ENCODE measurements at places on chromosomes 2 and 18.

DNA sequence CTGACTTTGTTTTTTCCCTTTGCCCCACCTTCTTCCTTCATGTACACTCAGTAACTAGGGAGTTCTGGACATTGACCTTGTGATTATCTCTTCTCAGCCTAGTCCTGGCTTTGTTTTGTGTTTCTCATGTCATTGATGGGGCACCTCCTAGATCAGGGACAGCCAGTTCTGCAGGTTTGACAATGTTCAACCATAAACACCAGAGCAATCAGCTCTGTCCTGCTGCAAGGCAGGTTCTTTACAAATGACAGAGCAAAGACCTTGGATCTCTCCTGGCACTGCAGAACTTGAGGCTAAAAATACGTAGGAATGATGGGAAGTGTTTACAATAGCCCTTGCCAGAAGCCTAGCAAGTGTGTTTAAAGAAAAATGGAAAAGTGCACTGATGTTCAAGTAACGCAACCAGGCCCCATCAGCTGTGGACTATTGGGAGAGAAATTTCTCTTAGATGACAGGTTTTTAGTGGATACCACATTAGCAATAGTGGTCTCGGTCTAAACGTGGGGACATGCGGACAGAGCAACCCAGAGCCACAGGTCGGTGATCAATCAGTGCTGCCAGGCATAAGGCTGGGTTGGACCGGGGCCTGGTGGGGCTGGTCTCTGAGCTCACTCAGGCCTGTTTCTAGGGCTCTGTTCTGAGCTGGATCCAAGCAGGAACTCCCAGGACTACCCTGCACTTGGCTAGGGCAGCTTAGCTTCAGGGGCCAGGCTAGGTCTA, 76.8 kb downstream of the SOWAHC start:
- no peak for DNase-seq

DNA sequence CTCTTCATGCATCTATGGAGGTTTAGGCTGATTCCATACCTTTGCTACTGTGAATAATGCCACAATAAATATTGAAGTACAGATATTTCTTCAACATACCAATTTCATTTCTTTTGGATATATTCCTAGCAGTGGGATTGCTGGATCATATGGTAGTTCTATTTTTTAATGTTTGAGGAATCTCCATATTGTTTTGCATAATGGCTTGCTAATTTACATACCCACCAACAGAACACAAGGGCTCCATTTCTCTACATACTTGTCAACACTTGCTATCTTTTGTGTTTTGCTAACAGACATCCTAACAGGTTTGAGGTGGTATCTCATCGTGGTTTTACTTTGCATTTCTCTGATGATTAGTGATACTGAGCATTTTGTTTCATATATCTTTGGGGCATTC, 253.2 kb downstream of the ZNF804A start:
- DNase-seq: no peak

GRCh38 chr2:137930146-137930545, 34.1 kb upstream of the HNMT start:
- no peak for DNase-seq

DNA sequence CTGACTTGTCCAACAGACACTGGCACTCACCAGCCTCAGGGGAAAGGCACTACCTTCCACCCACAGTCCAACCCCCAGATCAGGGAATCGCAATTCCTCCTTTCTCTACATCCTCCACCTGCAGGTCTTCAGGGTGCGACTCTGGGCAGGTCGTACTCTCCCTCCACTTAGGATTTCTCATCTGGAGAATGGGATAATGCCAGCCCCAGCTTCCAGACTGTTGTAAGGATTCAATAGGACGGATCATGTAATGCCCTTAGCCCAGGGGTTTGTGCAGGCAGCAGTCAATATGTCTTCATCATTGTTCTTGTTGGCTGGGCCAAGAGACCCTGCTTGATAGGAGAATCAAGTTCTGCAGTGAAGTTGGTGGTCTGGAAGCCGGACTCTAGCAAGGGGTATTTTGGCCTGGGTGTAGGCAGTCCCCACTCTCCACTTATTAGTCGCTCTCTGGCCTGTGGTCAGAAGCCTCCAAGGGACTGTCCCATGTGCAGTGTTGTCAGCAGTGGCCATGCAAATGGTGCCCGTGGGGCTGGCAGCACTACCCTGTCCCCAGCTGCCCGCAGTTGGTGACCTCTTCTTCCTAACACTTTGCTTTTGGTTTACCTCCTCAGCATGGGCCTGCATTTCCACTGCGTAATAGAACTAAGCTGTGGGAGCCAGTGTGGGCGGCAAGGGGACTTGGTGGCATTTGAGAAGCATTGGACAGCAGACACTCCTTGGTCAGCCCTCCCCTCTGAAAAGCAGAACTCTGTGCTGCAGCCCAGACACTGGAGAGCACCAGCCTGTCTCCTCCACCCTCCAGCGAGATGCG, 172.4 kb upstream of the HS6ST1 start:
- DNase-seq: no peak

- DNase-seq: no peak
These were observed 1142.2 kb downstream of the LRP1B start for GRCh38 chr2:140988597-140988996.

DNA sequence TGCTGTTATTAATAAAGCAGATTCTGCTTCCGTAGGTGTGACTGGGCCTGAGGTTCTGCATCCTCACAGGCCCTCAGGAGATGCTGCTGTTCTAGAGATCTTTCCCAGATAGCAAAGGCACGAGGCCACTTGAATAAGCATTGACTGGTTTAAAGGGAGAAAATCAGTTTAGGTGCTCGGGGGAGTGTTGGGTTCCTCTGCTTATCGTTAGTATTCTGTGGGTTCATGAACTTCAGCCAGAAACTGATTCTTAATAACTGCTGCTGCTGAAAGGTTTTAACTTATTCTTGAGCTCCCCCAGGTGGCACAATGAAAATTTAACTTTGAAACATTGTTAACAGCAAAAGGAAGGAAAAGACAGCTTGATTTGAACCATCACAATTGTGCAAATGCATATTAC, 56.9 kb downstream of the ITGA6 start:
- peak; percentile 34 for DNase-seq

DNA sequence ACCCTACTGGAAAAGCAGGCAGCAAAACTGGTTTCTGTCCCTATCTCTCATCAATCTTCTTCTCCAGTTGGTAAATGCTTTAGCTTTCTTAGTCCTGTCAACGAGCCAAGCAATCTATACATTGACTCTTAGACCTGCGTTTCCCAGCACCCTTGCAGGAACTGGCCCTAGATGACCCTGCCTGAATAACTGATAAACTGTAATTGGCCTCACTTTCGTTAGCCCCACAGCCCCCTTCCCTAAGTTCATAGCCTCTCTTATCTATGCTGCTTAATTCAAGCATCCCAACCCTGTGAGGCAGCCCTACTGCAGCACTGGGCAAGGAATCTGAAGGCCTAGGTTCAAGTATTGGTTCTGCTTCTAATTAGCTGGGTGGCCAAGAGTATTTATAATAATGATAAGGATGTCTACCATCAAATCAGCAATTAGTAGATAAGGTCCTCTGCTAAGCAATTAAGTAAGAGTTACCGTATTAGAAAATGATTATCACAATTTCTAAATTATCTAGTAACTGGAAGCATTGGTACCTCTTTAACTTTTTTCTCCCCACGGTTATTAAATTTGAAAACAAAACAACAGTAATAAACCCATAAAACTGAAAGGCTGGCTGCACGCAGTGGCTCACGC, 86.4 kb upstream of the RMDN2 start:
- no peak for DNase-seq

DNA sequence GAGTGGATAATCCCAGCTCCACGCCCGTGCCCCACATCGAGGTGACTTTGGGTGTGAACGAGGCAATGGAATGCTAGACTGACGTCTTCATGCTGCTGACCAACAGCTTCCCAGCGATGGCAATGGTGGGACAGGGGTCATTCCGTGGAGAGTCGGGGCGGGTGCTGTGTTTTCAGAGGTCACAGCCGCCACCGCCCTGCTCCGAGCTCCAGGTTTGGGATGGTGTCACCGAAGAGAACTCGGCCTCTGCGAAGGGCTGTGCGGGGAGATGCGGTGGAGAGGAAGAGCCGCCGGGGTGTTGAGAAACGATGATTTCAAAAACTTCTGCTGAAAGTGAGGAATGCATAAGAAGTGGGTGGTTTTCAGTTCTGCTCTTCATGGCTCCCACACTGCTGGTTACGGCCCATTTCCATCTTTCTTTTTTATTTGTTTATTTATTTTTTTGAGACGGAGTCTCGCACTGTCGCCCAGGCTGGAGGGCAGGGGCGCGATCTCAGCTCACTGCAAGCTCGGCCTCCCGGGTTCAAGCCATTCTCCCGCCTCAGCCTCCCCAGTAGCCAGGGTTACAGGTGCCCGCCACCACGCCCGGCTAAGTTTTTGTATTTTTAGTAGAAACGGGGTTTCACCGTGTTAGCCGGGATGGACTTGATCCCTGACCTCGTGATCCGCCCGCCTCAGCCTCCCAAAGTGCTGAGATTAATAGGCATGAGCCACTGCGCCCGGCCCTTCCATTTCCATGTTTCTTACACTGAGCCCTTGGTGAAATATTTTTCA, 142.6 kb downstream of the RTP5 start:
- DNase-seq: no peak

DNA sequence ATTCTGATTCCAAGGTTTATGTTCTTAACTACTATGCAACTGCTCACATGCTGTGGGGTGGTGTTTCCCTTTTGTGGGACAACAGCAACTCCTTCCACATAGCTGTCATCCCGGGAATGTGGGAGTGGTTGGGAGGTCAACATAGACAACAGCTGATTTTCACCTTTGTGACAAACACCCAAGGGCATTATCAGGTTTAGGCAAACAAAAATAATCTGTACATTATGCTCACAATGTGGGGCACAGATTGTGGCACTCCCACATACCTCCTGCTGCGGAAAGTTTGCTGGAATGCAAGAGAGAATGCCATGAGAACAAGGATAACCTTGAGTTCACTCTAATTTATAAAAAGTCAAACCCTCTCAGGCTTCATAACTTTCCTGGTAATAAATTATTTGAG, 582.6 kb downstream of the CNTNAP5 start:
- DNase-seq: no peak

DNA sequence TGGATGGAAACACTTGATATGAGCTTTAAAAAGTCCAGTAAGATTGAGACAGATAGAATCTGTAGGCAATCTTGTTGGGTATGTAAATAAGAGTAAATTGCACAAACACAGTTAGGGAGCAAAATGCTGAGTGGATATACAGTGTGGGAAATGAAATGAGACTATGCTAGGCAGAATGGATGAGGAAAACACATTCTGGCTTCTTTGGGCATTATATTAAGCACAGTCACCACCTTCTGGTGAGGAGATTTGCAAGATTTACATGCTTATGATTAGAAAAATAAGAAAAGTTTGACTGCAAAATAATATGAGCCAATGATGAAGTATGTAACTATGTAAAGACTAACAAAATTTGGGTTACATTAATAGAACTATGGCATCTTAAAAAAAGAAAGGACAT, 2165.0 kb upstream of the CELF4 start:
- DNase-seq: no peak

DNA sequence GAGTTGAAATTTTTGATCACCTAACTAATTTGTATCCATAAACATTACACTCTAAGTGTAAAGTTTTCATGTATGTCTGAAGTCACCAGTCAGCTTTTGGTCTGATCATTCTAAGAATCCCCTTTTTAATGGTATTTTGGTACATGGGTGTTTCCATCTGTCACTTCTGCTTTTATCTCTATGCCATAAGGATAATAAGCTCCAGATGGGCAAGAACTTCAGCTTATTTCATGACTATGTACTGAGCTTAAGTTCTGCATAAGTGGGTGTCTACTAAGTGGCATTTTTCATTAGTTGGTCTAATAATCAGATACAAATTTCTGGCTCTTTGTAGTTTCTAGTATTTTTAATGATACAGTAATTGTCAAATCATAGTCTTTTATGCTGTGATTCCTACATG, 20.4 kb downstream of the UBXN4 start:
- DNase-seq: no peak

DNA sequence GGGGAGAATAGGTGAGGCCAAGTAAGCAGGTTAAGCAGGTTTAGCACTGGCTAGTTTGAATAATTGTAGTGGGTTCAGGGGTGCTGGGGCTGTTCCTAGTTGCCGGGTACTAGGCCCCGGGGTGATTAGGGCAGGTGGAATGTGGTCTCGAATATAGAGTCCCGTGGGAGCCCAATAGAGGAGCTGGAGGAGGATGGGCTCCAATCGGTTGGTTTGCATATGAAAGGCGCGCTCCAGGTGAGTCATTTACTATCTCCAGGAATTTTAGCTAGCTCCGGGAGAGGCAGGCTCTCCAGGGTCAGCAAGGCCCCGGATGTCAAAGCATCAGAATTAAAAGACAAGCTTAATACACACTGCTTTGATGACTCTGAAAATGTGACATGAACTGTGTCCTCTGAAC, 304.0 kb downstream of the ZNF521 start:
- DNase-seq: no peak

DNA sequence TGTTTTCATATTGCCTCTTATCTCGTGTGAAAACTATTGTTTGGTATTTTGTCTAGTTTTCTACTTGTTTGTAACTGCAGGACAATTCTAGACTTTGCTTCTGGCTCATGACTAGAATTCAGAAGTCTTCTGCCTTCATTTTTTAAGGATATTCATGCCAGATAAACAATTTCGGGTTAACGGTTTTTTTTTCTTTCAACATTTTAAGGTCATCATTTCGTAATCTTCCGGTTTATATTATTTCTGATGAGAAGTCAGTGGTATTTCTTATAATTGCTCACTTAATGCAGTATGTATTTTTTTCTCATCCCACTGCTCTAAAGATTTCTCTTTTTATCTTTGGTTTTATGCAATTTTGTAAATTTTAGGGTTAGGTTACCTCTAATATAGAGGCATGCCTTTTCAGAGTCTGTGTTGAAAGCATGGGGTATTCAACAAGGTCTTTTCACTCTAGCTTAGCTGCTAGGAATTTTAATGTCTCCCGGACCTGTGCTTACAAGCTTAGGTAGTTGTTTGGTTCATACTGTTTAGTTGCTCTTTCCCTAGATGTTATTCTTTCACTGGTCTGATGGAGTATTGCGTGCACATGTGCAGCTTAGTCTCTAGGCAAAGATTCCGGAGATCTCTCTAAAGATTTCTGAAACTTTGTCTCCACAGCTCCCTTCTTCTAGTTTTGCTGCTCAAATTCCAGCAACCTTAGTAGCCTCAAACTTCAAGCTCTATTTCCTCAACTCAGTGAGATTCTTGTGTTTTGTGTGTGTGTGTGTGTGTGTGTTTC, 198.1 kb downstream of the MCFD2 start:
- DNase-seq: no peak
